ENCODE measurements at places on chromosomes 3 and 15. TPM values are rescaled to one million over a fixed set of nuclear protein-coding genes. Genes with fewer than 3 reads are reported as not detected.

Gene ZIC1
- 0.03 TPM for polyA plus RNA-seq

Gene RHOV
- polyA plus RNA-seq, result 2.3 TPM

- no peak for DNase-seq
These were observed 52.5 kb downstream of the COL8A1 start for GRCh38 chr3:99690761-99691369.

DNA sequence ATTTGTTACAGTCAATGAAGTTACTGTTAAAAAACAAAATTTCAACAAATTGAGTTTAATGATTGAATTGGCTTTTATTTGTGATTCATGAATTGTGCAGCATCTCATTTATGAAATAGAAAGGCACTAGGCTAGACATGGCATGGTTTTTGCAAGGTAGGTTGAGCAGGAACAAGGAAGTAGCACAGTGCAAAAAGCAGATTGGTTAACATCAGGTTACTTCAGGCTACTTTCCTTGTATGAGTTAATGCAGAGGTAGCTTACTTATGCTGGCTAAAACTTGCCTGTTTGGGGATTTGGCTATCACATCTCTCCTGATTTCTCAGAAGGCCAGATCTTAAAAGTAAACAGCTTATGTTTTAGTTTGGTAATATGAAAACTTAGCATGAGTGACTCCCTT, 23.0 kb upstream of the SV2B start:
- no peak for DNase-seq

DNA sequence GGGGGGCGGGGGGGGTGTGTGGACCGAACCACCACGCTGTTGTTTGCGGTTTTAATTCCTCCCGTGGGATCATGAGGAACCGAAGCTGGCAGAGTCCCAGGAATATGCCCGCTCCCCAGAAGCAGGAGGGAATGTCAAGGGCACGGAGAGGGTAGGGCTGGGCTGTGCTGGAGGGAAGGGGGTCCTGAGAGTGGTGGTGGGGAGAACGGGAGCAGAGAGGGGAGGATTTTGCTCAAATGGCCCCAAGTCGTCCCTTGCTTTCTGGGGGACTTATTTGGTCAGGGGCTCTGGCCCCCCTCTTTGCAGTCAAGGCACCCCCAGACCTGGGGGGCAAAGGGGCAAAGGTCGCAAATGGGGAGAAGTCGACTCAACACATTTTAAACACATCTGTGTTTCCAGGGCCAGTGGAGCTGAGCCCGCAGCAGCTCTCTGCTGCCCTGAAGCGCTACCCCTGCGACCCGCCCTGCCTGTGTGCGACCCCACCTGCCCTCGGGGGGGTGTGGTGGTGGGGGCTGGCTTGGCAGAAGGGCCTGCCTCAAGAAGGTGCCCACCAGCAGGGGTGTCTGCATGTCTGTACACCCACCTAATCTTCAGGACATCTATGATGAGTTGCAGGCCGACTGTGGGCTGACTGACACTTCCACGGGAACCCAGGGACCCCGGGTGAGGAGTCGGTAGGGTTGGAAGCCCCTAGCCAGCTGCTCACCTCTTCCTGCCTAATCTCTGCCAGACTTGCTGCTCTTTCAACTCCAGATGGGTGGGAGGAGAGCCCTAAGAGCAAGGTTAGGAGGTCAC, 602 bp upstream of the ATP2B2 start:
- DNase-seq, result no peak

- DNase-seq, result no peak
These were observed 104.8 kb downstream of the FBN1 start for GRCh38 chr15:48540756-48541155.

- no peak for DNase-seq
These were observed 72.6 kb upstream of the NSMCE3 start for GRCh38 chr15:29342201-29342600.

DNA sequence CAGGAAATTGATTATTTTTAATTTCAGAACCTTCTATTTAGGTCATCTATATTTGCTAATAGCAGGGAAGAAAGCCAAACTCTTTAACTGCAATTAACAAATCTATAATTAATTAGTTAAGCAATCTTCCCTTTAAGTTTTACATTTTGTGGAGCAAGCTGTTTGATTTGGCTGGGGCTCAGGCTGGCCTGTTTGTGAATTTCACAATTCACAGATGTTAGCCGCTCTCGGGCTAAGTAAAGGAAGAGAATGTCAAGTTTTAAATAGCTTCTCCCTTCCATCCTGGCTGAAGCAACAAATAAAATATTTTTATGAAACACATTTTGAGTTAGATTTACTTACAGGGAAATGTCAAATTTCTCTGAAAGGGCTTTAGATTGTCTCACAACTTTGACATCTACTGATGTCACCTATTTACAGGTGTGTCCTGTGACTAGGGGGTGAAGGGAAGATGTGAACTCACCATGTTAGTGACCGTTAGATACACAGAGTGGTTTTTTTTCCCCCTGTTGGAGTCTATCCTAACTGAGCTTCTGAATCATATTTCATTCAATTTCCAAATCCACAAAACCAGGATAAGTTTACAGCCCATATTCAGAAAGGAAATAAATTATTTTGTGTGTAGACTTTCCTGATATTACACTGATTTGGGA, 1.3 kb upstream of the TP63 start:
- DNase-seq, result no peak

Gene CHDH
- 9.7 TPM for polyA plus RNA-seq

Gene UROC1
- polyA plus RNA-seq, result 0.08 TPM

GRCh38 chr15:38558372-38559059, 6.1 kb downstream of the RASGRP1 start:
- DNase-seq, result no peak

Gene SLC22A14
- 0.32 TPM for polyA plus RNA-seq

- DNase-seq, result no peak
These were observed 37.2 kb upstream of the BLM start for GRCh38 chr15:90679959-90680358.

Gene CHRNA5
- 5.8 TPM for polyA plus RNA-seq

- DNase-seq, result no peak
These were observed 78.3 kb upstream of the ARL6 start for GRCh38 chr3:97686258-97686657.

Gene RFT1
- 27.4 TPM for polyA plus RNA-seq

GRCh38 chr3:124751501-124751900, 21.2 kb downstream of the UMPS start:
- no peak for DNase-seq

Gene XCR1
- polyA plus RNA-seq, result 0.06 TPM

Gene SPATA12
- 0.12 TPM for polyA plus RNA-seq

- no peak for DNase-seq
These were observed 12.5 kb upstream of the RPS27L start for GRCh38 chr15:63169788-63170187.

Gene RTP1
- not detected for polyA plus RNA-seq

DNA sequence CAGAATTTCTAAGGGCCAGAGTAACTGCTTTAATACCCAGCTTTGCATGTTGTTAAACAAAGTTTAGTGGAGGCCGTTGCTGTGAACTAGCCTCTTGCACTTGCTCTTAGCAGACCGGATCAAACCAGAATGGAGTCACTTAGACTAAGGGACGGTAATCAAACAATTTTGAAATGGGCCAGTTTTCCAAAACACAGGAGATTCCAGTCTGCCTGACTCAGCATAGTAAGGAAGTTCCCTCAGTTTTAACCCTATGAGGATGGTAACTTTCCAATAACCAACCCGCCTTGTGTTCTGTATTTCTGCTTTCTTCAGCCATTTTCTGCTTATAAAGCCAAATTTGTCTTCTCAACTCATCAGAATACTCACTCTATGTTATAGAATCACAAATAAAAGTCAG, 77.2 kb upstream of the WDR72 start:
- no peak for DNase-seq

GRCh38 chr3:179927191-179927590, 109.5 kb downstream of the PEX5L start:
- DNase-seq, result no peak

- DNase-seq, result no peak
These were observed 317.1 kb upstream of the CBLB start for GRCh38 chr3:106185949-106186348.

- DNase-seq, result no peak
These were observed 46.4 kb upstream of the CAPN7 start for GRCh38 chr3:15159501-15160136.

DNA sequence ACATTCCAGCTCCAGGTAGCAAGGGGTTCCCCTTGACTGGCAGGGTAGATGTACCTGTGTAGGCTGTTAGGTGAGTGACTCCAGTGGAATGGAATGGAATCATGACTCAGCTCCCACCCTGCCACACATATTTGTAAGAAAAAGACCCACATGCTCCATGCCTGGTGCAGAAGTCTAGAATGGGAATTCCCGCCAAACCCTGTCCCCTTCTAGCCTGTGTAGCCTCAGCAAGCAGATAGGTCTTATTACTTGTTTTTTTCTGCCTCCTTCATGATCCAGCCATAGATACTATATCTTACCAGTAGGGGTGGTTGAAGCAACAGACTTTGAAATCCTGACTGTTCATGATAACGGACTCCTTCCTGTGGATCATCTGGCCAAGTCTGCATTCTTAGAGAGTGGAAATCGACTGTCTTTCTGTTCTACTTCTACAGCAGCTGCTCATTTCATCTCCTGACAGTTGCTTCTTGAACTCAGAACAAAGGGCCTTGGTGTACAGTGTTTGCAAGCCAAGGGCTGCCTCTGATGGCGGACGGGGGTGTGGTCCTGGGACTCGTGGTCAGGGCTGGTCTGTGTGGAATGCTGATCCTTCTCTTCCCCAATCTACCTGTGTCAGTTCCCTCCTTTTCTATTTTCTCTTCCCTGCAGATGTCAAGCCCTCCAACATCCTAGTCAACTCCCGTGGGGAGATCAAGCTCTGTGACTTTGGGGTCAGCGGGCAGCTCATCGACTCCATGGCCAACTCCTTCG, 16.3 kb downstream of the SNAPC5 start:
- no peak for DNase-seq

GRCh38 chr3:37943631-37944314, 46.8 kb upstream of the VILL start:
- DNase-seq, result no peak

Gene RAD51
- polyA plus RNA-seq, result 12.2 TPM

Gene APOD
- 1.6 TPM for polyA plus RNA-seq

GRCh38 chr3:112539825-112540650, 21.7 kb downstream of the ATG3 start:
- no peak for DNase-seq

DNA sequence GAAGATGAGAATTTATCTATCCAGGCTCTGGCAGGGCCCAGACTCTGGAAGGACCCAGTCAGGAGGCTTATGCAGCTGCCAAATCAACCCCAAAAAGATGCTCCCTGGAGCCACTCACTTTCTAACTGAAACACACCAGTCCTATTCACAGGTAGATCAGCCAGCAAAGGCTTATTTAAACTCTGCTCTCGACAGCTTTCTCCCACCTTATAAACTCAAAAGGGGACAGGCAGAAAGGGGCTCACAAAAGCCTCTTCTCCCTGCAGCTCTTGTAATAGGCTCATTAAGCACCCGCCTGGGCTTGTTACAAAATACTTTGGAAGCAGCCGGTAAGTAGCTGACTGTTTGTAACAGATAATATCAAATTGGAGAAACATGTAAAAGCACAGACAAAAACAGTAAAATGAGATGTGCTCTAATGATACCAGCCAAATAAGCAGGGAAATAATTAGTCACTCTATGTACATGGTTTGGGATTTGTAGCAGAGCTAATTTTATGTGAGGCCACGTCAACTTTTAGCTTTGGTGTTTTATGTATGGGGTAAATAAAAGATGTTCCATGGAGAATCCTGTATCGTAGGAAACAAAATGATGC, 213.8 kb downstream of the NR2F2 start:
- DNase-seq, result no peak

DNA sequence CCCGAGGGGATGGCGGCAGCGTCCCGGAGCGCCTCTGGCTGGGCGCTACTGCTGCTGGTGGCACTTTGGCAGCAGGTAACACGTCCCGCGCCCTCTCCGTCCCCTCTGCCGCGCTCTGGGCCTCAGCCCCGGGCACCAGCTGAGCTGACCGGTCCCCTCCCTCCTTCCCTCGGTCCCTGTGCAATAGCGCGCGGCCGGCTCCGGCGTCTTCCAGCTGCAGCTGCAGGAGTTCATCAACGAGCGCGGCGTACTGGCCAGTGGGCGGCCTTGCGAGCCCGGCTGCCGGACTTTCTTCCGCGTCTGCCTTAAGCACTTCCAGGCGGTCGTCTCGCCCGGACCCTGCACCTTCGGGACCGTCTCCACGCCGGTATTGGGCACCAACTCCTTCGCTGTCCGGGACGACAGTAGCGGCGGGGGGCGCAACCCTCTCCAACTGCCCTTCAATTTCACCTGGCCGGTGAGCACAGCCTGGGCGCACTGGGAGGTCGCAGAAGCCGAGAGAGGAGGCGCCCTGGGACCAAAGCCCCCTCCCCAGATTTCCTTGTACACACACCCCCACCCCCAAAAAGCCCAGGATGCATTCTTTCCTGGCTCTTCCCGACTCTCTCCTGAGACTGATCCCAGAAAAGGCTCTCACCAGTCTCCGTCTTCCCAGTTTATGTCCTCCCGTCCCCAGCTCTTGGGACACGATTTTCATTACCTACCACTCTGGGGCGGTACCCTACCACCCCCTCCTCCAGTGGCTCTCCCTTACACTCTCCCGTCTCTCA, 705 bp downstream of the DLL4 start:
- no peak for DNase-seq

DNA sequence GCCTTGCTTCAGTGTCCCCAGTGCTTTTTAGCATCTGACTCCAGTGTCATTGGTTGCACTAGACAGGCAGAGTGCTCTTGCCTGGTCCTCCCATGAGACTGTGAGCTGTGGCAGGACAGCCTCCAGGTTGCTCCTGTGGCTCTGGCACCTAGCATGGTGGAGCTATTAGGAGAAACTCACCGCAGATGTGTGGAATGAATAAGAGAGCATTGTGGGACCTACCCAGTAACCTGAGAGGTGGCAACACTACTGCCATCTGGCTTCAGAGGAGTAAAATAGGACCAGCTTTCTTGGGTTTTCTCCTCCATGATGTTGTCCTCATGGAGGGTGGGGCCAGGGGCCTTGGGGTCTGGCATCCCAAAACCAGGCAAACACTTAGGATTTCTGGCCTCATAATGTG, 183.6 kb downstream of the EPHB1 start:
- DNase-seq, result no peak

Gene ANKRD34C
- polyA plus RNA-seq, result 0.15 TPM

DNA sequence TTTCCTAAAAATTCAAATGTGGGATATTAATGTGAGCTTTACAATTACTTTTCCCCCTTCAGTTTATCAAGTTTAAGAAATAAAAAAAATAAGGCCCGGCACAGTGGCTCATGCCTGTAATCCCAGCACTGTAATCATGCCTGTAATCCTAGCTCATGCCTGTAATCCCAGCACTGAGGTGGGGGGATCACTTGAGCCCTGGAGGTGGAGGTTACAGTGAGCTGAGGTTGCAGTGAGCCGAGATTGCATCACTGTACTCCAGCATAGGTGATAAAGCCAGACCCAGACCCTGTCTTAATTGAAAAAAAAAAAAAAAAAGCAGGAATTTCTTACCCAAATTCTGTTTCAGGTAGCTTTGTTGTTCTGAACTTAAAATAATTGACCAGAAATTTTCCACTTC, 17.9 kb downstream of the ATP6V1A start:
- no peak for DNase-seq
